Motor neuron (in vitro differentiated cells): ENCODE measurements at places on chromosomes 3 and 15. TPM values are rescaled to one million over a fixed set of nuclear protein-coding genes. Genes with fewer than 3 reads are reported as not detected.
A peak's percentile ranks its signal among the peaks of the same experiment; 100 is the strongest.

The ISL2 gene
- total RNA-seq, result 1.6 and 1.7 TPM in 2 replicates

The SMCO1 gene
- not detected in 2 replicates for total RNA-seq

DNA sequence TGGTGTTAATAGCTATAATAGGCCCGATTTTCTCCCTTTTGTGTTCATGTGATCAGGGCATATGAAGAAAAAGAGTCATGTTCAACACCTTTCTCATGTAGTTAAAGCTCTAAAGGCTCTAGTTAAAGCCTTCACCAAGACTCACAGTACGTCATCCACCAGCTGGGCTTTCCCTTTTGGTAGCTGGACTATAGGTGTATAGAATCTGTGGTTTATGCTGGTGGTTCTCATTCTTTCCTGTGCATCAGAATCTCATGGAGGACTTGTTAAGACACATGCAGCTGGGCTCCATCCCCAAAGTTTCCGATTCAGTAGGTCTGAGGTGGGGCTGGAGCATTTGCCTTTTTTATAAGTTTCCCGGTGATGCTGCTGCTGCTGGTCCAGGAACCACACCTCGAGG is 31.0 kb downstream of the CFAP91 start:
- no peak for ATAC-seq

GRCh38 chr3:34683851-34684250 is 885.4 kb downstream of the PDCD6IP start:
- ATAC-seq, result peak; percentile 81

- ATAC-seq, result no peak
Observed at GRCh38 chr3:166688665-166689064, 691.4 kb downstream of the ZBBX start.

DNA sequence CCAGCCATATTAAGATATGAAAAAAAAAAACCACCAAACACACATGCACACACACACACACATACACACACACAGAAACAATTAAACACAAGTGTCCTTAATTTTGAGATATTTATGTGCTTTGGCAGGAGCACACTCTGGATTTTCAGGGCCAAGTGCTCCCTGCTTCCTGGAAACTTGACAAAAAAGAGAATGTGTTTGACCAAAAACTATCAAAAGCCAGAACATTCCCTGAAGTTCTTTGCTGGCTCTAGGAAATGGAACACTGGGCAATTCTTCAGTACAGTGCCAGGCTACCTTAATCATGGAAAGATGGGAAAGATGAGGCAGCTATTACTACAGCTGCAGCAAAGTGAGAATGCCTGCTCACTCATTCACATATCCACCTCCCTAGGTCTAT is 44.6 kb downstream of the P3H2 start:
- no peak for ATAC-seq

GRCh38 chr3:74347563-74348268 is 266.7 kb downstream of the CNTN3 start:
- ATAC-seq, result no peak
